ENCODE measurements at places on chromosomes 5 and 9.

- no peak for DNase-seq
These were observed 156.5 kb downstream of the PJA2 start for GRCh38 chr5:109253262-109253661.

GRCh38 chr5:1029282-1029944, 20.8 kb downstream of the NKD2 start:
- DNase-seq = no peak

GRCh38 chr9:128882677-128883603, 1.0 kb downstream of the LRRC8A start:
- no peak for DNase-seq

- no peak for DNase-seq
These were observed 8.3 kb downstream of the ADRB2 start for GRCh38 chr5:148834689-148835088.

- no peak for DNase-seq
These were observed 9.2 kb upstream of the SLC9A3 start for GRCh38 chr5:533243-533954.

GRCh38 chr5:43773478-43773844, 170.5 kb downstream of the NNT start:
- DNase-seq = peak; percentile 14

DNA sequence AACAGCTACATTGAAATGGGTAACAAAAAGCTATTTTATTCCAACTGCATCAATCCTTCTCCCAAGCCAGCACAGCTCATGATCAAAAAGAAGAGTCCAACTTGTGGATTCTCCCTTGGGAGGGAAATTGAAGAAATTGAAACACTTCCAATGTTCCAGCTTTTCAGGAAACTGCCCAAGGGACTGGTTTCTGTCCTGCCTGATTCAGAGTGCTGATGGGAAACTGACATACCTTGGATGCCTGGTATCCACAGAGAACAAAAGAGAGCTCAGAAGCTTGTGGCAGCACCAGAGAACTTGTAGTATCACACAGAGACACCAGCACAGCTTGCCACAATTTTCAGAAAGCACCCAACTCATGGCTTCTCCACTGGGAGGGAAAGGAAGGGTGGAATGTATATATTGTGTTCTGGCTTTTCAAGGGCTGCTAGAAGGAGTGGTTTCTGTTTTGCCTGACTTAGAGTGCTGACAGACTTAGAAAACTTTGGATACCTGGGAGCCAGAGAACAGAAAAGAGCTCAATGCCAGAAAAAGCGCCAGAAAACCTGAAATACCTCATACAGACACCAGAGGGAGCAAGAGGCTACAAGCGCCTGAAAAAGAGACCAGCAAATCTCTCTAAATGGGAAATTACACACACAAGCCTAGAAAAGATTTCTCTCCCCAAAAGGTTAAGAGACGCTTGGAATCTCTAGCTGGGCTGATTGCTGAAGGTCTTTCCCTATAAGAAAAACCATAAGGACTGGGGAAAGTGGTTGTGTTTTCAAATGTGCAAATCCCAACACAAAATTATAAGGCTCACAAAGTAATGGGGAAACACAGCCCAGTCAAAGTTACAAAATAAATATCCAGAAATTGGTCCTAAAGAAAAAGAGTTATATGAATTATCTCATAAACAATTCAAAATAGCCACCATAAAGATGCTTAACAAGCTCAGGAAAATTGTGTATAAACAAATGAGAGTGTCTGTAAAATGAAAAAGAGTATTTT, 178.8 kb downstream of the SPOCK1 start:
- DNase-seq = peak; percentile 64

DNA sequence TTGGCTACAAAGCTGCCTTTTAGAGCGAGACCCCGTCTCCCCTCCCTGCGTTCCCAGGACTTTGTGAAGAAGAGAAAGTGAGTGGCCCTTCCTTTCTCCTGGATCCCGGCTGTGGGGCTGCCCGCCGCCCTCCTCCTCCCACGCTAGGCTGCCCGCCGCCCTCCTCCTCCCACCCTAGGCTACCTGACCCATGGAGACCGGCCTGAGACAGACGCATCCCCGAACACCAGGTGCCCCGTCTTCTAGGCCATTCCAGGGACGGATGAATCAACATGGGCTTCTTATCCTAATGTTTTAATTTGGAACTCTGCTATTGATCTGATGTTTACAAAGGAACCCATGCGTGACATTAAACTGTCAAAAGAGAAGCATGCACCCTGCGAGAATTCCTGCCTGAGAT, 117.3 kb upstream of the LPCAT1 start:
- no peak for DNase-seq

- peak; percentile 36 for DNase-seq
These were observed 425 bp downstream of the PTPA start for GRCh38 chr9:129111528-129112151.

DNA sequence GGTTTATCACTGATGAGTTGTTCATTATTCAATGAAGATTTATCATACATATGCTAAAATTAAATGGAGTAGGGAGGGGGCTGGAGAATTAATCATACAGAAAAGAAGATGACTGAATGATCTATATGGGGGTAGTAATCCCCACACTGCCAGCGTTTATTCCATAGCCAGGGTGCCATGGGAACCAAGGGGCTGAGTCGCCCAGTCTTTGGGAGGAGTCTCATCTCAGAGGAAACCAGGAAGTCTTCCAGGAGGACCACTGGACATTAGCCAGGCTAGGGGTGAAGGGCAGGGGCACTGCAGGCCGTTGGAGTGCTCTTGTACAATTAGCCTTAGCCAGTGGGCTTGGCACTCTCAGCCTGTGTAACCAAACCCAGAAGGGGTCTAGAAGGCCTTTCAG, 226.5 kb downstream of the ARL15 start:
- DNase-seq = no peak

DNA sequence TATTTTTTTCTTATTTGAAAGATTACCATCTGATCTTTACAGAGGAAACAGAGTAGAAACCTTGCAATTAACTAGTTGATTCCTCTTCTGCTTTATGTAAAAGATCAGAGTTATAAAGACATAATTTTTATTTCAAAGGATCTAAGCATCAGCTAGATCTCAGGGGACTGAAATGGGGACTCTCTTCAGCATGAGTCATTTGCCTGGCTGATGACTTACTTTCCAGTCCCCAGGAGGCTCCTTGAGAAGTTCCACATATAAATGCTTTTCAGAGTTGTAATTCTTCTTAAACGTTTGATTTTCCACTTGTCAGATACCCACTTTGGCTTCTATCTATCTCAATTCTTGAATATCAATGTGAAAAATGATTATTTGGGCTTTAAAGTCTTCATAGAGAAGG, 389.4 kb downstream of the RAB3C start:
- DNase-seq = no peak

DNA sequence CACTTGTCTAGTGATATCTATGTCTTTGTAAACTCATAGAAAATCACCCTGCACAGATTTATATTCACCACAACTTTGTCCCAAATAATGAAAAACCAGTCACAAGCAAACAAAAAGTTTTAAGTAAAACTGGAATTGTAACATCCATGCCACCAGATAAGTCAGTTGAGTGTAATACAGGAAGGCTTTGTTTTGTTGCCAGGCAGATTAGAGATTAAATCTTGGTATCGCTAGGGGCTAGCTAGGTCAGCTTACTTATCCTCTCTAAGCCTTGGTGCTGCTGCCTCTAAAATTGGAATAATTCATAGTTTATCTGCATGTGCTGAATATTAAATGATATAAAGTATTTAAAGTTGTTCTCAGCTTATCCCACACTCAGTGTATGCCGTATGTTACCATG, 1062.5 kb downstream of the CDH9 start:
- DNase-seq = no peak

GRCh38 chr5:33271606-33272005, 169.2 kb upstream of the TARS1 start:
- no peak for DNase-seq

DNA sequence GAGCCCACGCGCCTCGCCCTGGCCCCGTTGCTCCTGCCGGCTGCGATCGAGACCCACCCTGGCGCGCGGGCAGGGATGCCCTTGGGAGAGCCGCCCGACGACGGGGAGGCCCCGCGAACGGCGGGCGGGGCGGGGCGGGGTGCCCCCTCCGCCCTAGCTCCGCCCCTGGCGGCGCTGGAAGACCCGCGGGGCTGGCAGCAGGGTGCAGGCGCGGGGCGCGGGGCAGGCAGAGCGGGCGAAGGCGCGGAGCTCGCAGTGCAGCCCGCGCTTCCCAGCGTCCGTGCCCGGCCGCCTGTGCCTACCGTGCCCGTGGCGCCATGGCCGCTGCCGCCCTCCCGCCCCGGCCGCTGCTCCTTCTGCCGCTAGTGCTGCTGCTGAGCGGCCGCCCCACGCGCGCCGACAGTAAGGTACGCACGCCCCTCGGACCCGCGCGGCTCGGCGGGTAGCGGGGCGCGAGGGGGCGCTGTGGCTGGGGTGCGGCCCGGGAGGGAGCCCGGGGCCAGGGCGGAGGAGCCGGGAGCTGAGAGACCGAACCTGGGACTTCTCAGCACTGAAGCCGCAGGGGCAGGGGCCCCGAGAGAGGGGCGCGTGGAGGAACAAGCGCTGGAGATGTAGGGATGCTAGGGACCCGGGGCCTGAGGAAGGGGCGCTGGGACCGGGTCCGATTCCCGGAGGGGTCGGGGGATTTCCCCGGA, at the start of gene OLFML2A:
OLFML2A (plus strand) TSS at position 180 of the 695 bp plus-strand sequence; CDS start at position 318, 138 bp downstream.
- DNase-seq = peak; percentile 58

GRCh38 chr9:72046630-72047456, 13.6 kb downstream of the C9orf57 start:
- no peak for DNase-seq

DNA sequence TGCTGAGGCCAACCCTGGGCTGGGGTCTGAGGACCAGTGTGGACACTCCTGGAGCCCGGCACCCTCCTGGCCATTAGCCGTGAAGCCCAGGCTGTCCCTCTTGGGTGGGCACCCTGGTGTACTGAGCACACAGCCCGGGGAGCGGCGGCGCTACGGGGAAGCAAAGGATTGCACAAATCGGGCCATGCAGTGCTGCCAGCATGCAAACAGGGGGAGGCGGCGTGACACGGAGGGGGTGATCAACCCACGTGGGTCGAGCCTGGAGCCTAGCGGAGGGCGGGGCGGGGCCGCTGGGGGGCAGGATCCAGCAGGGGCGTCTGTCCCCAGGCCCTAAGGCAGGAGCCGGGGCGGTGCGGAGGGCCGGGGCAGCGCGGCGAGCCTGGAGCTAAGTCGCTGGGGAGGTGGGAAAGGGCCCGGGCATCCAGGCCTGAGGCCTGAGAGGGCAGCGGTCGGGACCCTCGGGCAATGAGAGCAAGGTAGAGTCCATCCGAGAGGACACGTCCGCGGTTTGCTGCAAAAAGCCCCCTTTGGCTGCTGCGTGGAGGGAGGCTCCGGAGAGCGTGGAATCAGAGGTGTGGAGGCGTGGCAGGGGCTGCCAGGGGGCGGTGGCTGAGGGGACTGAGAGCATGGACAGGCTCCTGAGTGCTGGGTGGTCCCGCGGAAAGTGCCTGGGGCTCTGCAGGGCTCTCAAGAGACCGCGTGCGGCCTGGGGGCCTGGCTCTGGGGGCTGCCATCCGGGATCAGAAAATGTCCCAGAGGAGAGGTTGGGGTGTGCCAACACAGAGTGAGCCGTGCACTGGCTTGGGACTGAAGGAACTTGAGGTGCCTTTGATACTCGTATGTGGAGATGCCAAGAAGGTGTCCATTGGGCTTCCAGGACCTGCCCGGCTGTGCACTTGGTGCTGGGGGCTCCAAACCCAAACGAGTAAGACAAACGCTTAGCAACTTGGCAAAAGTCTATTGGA, 94.2 kb downstream of the BARX1 start:
- DNase-seq = no peak

DNA sequence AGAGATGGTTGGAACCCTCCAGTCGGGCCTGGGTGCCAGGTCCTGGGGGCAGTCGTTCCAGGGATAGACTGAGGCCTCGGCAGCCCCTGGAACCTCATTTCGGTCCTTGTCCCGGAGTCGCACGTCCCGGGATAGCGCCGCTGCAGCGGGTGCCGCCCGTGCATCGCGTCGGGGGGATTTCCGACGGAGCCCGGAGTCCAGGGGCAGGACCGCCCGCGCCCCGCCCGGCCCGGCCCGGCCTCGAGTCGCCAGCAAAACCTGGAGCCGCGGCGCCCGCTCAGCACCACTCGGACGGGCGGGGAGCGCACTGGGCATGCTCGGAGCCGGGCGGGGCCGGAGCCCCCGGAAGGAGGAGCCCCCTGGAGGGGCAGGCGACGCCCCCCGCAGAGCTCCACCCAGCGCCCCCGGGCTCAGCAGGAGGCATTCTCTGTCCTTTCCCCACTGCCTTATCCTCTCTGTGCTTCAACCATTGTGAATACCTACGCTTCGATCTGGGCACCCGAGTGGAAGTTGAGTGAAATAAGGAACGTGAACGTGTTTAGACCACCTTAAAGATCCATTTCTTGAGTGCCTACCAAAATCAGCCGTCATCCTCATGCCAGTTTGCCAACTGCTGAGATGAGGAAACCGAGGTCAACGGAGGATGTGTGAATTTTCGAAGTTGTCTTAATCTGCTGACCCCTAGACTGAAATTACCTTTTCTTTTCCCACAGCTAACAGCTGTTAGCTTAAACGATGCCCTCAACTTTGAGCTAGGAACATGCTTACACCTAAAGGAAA, 1.7 kb upstream of the PTPN3 start:
- DNase-seq = peak; percentile 69

GRCh38 chr5:79030663-79031484, 38.6 kb downstream of the DMGDH start:
- no peak for DNase-seq

GRCh38 chr5:88251048-88251711, 17.5 kb downstream of the TMEM161B start:
- DNase-seq = no peak

- DNase-seq = no peak
These were observed 112.5 kb upstream of the IER5L start for GRCh38 chr9:129290606-129291005.

DNA sequence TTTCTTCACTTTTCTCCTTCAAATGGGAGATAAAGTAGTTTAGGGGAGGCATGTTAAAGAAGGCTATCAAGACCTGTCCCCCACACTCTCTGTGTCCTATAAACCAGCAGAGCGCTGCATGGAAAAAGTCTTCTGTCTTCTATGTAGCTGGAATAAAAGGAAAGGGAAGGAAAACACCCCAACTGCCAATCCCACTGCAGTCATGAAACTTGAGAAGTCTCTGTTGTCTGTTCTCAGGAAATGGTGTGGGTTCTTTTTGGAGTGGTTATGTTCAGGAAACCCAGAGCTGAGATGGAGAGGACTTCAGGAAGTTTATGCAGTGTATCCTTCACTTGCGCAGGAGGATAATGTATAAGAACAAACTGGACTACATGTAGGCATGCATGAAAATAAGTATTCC, 274.3 kb downstream of the GAS1 start:
- no peak for DNase-seq

GRCh38 chr9:125142560-125143376, 560 bp downstream of the SCAI start:
- DNase-seq = no peak

DNA sequence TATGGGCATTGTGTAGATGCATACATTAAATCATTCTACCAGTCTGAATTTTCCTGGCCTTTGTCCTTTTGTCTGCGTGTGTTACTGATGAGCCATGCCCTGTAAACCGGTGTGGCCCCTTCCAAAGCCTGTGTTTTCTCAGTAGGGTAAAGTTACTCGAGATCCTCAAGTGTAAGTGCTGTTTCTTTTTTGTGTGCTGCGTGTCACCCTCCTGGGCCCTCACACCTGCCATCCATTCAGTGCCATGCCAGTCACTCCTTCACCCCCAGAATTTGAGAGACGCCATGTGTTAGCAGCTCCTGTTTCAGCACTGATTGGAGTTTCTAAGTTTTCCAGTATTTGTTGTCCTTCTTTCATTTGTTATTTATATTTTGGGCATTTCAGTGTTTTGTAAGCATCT, 288.2 kb downstream of the FANCC start:
- no peak for DNase-seq

GRCh38 chr9:95058795-95059386, 258.6 kb downstream of the FANCC start:
- DNase-seq = no peak

- no peak for DNase-seq
These were observed 5.2 kb upstream of the ANKS6 start for GRCh38 chr9:98801561-98801960.
